Activated CD8-positive, alpha-beta memory T cell treated with anti-CD3 and anti-CD28 coated beads, Interleukin-2, amount 10 ng/mL, durations not matched to agents 7 days and 5 days (primary cell): ENCODE measurements at places on chromosomes 1 and 21.

DNA sequence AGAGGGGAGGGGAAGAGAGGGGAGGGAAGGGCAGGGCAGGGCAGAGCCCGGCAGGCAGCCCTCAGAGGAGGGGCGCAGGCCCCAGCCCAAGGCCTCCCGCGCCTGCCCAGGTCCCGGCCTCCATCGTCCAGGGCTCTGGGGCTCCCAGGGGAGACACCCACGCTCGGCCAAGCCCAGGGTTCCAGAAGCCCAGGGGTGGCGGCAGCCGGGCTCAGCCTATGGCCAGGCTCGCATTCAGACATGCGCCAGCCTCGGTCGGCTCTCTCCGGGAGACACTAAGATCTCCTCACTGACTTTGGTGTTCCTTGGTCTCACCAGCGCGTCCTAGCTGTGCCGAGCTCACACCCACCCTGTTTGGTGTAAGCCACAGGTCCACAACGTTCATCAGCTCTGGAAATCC is 7.1 kb upstream of the ANKRD65 start:
- H3K27me3 ChIP-seq = peaks cover 32% of the 10 kb centered on the region
- DNase-seq = no peak
- H3K4me1 ChIP-seq = peaks cover 4% of the 10 kb centered on the region
- no peaks in the 10 kb centered on the region for H3K36me3 ChIP-seq

DNA sequence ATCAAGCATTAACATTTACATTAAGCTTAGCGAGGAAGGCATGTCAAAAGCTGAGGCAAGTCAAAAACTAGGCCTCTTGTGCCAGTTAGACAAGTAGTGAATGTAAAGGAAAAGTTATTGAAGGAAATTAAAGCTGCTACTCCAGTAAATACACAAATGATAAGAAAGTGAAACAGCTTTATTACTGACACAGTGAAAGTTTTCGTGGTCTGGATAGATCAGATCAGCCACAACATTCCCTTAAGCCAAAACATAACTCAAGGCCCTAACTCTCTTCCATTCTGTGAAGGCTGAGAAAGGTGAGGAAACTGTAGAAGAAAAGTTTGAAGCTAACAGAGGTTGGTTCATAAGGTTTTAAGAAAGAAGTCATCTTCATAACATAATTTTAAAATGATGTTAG is 131.9 kb downstream of the VAV3 start:
- H3K27me3 ChIP-seq = no peaks in the 10 kb centered on the region
- no peak overlapping the region for H3K4me3 ChIP-seq

DNA sequence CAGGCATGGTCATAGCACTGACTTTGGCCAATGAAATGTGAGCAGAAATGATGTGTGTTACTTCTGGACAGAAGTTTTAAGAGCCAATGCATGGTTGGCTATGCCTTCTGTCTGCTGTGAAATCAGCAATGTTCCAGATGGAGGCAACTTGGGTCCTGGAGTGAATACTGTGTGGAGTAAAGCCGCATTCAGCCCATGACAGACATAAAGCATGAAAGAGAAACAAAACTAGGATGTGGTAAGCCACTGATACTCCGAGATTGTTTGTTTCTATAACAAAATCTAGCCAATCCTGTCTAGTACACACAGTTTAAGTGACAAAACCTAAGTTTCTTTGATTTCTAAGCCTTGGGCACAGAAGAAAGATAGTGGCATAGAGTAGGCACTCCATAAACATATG is 47.1 kb upstream of the ARHGAP29 start:
- no peak for DNase-seq
- H3K4me1 ChIP-seq = no peaks in the 10 kb centered on the region
- peaks cover 50% of the 10 kb centered on the region for H3K27me3 ChIP-seq

- DNase-seq = no peak
- H3K36me3 ChIP-seq = peaks cover 18% of the 10 kb centered on the region
- H3K27ac ChIP-seq = no peak overlapping the region
- H3K4me1 ChIP-seq = peaks cover 13% of the 10 kb centered on the region
- no peak overlapping the region for H3K4me3 ChIP-seq
Observed at GRCh38 chr1:198498881-198499280, 41.6 kb downstream of the ATP6V1G3 start.

DNA sequence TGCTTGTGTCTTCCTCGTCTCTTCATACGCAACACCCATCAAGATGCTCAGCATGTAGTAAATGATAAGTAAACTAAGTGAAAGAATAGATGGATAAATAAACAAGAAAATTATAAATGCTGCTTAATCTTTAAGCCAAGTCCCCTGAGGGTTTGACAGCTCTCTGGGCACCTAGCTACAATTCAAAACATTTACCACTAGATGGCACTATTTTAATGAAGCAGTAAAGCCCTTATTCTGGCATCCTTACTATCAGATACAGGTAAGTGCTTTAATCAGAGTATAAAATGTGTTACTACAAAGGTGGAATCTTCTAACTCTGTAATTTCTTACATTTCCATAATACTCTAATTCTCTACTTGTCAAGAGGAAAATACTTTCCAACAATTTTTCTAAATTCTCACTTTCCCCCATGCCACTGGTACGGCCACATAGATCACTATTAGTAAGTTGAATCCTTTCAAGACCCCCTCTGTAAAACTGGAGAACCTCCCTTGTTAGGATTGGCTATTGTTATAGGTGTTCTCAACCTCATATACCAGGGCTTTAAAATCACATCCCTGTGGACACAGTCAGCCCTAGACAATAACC is 137.8 kb downstream of the BARHL2 start:
- no peak overlapping the region for H3K4me3 ChIP-seq
- peaks cover 3% of the 10 kb centered on the region for H3K27me3 ChIP-seq
- H3K36me3 ChIP-seq = no peaks in the 10 kb centered on the region
- H3K4me1 ChIP-seq = no peaks in the 10 kb centered on the region
- H3K27ac ChIP-seq = no peak overlapping the region
- no peak for DNase-seq

GRCh38 chr1:81157686-81158085 is 643.0 kb upstream of the ADGRL2 start:
- no peak overlapping the region for H3K27ac ChIP-seq
- H3K4me1 ChIP-seq = no peaks in the 10 kb centered on the region
- H3K36me3 ChIP-seq = no peaks in the 10 kb centered on the region
- no peak overlapping the region for H3K4me3 ChIP-seq
- DNase-seq = no peak
- H3K27me3 ChIP-seq = no peaks in the 10 kb centered on the region

- peaks cover 5% of the 10 kb centered on the region for H3K4me1 ChIP-seq
- peaks cover 29% of the 10 kb centered on the region for H3K36me3 ChIP-seq
- H3K27ac ChIP-seq = no peak overlapping the region
- DNase-seq = no peak
- H3K27me3 ChIP-seq = no peaks in the 10 kb centered on the region
- H3K4me3 ChIP-seq = no peak overlapping the region
Observed at GRCh38 chr1:1806890-1807289, 28.6 kb upstream of the NADK start.

- H3K27ac ChIP-seq = no peak overlapping the region
- peaks cover 8% of the 10 kb centered on the region for H3K27me3 ChIP-seq
- peaks cover under 1% of the 10 kb centered on the region for H3K36me3 ChIP-seq
- no peak overlapping the region for H3K4me3 ChIP-seq
Observed at GRCh38 chr1:214384373-214385079, 103.6 kb downstream of the SMYD2 start.

DNA sequence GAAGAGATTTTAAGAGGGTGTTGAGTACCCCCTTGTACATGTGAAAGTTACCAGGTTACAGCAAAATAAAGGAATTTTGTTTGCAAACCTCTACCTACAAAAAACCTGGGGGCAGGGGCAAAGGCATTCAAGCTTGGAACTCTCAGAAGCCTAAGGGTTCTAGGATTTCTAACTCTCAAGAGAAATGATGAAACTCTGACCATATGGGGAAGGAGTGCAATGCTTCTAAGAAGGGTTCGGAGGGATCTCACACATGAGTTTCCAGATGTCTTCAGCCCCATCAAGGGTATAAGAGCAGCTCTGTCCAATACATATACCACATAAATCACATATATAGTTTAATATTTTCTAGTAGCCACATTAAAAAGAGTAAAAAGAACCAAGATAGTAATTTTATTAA is 7.3 kb upstream of the FCGR2A start:
- H3K27me3 ChIP-seq = peaks cover 46% of the 10 kb centered on the region
- DNase-seq = no peak
- H3K36me3 ChIP-seq = no peaks in the 10 kb centered on the region
- H3K27ac ChIP-seq = no peak overlapping the region
- H3K4me3 ChIP-seq = no peak overlapping the region

GRCh38 chr1:35555601-35556477 is 1.4 kb downstream of the KIAA0319L start:
- H3K27me3 ChIP-seq = no peaks in the 10 kb centered on the region
- H3K4me1 ChIP-seq = peaks cover 30% of the 10 kb centered on the region
- peak overlapping the region; percentile 93 for H3K4me3 ChIP-seq
- no peak for DNase-seq

GRCh38 chr1:198106011-198106410 is 50.8 kb upstream of the NEK7 start:
- H3K4me3 ChIP-seq = no peak overlapping the region
- H3K27me3 ChIP-seq = no peaks in the 10 kb centered on the region
- H3K27ac ChIP-seq = no peak overlapping the region
- no peak for DNase-seq
- H3K36me3 ChIP-seq = no peaks in the 10 kb centered on the region
- peaks cover 22% of the 10 kb centered on the region for H3K4me1 ChIP-seq

DNA sequence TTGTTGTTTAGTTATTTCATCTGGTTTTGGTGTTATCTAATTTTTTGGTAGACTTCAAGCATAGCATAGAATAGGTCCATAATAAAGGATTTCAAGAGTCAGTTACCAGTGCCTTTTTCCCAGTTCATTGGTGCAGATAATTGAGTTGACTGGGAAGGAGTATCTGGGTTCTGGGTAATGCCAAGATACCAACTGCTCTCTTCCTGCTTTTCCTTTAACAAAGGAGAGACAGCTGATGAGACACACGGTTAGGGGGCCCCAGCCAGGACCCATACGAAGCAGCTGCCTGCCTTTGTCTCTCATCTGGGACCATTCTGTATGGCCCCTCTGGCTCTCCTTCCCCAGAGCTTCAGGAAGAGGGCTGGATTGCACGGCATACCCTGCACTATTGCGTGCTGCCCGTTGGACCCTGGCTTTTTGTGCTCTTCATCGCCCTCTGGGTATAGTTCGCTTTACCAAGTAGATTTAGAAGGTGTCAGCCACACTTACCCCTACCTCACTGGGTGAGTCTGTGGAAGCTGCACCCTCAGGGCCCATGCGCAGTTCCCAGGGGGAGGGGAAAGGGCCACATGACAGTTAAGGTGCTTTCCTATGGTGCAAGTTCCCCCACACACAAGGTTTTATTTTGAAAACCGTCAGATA is 7.0 kb downstream of the NAV1 start:
- DNase-seq = no peak
- no peaks in the 10 kb centered on the region for H3K36me3 ChIP-seq
- no peaks in the 10 kb centered on the region for H3K4me1 ChIP-seq
- no peak overlapping the region for H3K27ac ChIP-seq
- peaks cover 36% of the 10 kb centered on the region for H3K27me3 ChIP-seq
- H3K4me3 ChIP-seq = no peak overlapping the region

DNA sequence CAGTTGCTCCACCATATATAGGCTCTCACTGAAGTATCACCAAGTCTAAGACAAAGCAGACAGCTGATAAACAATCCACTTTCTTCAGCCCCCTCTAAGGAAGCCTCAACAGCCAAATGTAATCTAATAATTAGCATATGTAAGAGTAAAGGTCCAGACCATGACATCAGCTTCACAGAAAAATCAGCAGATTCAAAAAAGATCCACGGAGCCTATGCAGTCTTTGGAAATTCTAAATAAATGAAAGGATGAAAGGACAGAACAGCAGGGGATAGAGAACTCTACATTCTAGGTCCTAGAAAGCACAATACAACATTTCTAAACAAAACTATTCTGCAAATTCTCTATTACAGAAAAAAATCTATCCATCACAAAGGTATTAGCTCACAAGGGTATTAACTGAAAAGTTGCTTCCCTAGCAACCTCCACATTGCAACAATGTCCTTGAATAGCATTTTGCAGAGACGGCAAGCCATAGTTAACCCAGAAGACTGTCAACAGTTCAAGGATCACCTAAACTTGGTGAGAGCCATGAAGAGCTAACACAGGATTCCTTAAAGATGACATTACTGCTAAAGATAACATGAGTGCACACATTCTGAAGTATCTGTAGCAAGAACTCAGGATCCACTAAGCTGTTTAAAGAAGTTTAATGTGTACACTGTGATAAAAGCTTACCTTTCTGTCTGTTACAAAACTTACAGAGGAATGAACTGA is 74.3 kb downstream of the SIPA1L2 start:
- no peaks in the 10 kb centered on the region for H3K27me3 ChIP-seq
- no peak for DNase-seq
- no peaks in the 10 kb centered on the region for H3K36me3 ChIP-seq
- peaks cover 4% of the 10 kb centered on the region for H3K4me1 ChIP-seq
- H3K27ac ChIP-seq = no peak overlapping the region
- no peak overlapping the region for H3K4me3 ChIP-seq

GRCh38 chr1:181356505-181357340 is 126.6 kb upstream of the CACNA1E start:
- no peaks in the 10 kb centered on the region for H3K27me3 ChIP-seq
- no peak overlapping the region for H3K27ac ChIP-seq
- no peak overlapping the region for H3K4me3 ChIP-seq
- peak; percentile 37 for DNase-seq

DNA sequence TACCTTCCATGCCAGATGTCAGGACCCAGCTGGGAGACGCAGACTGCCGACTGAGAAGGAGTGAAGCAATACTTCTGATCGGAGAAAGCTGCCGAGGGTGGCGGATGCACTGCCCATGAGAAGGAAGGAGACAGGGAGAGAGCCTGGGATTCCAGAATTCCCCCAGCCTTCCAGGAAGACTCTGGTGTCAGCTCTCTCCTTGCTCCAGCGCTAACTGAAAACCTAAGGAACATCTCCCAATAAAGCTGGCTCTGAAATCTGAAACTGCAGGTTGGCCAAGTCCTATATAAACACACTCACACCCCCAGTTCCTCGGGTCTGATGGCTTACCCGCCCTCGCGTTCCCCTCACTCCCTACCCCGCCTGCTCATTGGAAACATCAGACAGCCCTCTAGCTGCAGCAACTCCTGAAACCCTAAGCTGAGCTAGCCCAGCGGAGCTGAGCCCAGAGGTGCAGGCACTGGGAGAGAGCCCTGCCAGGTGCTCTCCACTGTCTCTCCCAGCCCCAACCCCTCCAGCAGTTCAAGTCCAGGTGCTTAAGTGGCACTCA is 52.3 kb downstream of the PLEKHA6 start:
- H3K36me3 ChIP-seq = no peaks in the 10 kb centered on the region
- peaks cover 39% of the 10 kb centered on the region for H3K27me3 ChIP-seq
- no peak for DNase-seq
- H3K4me3 ChIP-seq = no peak overlapping the region

GRCh38 chr1:100438375-100438774 is 86.1 kb downstream of the CDC14A start:
- H3K36me3 ChIP-seq = peaks cover 43% of the 10 kb centered on the region
- H3K27me3 ChIP-seq = no peaks in the 10 kb centered on the region
- H3K27ac ChIP-seq = no peak overlapping the region
- peaks cover 75% of the 10 kb centered on the region for H3K4me1 ChIP-seq
- H3K4me3 ChIP-seq = no peak overlapping the region

GRCh38 chr1:164610538-164611222 is 51.7 kb downstream of the PBX1 start:
- H3K36me3 ChIP-seq = no peaks in the 10 kb centered on the region
- no peak overlapping the region for H3K4me3 ChIP-seq
- H3K27ac ChIP-seq = no peak overlapping the region
- H3K4me1 ChIP-seq = no peaks in the 10 kb centered on the region
- DNase-seq = no peak
